Thymus (tissue), 14 donors: ENCODE measurements at places on chromosomes 7 and 10. TPM values are rescaled to one million over a fixed set of nuclear protein-coding genes. Genes with fewer than 3 reads are reported as not detected.

DNA sequence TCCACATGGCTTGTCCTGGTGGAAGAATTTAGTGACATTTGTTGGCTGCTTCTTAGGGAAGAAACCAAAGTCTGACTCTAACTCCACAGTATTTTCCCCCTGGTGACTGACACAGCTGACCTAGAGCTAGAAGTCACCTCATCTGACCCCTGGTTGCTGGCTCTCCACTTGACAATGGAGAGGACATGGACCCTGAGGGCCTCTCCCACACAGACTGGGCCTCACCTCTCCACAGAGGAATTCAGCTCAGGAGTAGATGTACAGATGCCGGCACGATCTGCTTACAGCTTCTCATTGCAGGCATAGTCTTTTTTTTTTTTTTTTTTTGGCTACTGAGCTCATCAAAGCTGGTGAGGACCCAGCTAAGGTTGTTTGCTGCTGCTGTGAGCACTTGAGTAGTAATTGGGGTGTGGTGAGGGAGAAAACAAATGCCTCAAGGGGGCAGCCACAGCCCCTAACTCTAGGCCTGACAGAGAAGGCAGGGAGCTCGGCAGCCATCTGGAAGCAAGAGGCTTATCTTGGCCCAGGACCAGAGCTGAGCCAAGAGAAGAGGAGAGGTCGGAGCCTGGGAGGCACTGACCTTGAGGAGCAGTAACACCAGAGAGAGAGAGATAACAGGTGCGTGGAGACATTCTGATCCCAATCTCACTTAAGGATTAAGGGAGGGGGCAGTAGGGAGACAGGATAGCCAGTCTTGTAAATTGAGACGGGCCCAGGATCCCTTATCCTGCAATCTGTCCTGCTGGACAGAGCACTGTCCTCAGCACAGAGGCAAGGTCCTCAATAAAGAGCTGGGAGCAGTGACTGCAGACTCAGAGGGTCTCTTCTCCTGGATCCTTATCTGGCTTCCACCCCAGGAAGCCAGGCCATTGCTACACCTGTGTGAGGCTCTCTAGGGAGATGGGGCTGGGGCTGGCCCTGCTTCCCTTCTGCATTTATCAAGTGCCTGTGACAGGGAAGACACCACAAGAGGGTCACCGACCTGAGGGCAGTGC, 9.4 kb downstream of the PRSS58 start:
- H3K4me1 ChIP-seq, result no peaks in the 10 kb centered on the region
- DNase-seq, result no peak
- H3K36me3 ChIP-seq, result no peaks in the 10 kb centered on the region
- no peak overlapping the region for H3K27ac ChIP-seq
- H3K27me3 ChIP-seq, result no peaks in the 10 kb centered on the region
- H3K4me3 ChIP-seq, result no peak overlapping the region

Gene RPEL1
- 0.05 TPM for total RNA-seq

DNA sequence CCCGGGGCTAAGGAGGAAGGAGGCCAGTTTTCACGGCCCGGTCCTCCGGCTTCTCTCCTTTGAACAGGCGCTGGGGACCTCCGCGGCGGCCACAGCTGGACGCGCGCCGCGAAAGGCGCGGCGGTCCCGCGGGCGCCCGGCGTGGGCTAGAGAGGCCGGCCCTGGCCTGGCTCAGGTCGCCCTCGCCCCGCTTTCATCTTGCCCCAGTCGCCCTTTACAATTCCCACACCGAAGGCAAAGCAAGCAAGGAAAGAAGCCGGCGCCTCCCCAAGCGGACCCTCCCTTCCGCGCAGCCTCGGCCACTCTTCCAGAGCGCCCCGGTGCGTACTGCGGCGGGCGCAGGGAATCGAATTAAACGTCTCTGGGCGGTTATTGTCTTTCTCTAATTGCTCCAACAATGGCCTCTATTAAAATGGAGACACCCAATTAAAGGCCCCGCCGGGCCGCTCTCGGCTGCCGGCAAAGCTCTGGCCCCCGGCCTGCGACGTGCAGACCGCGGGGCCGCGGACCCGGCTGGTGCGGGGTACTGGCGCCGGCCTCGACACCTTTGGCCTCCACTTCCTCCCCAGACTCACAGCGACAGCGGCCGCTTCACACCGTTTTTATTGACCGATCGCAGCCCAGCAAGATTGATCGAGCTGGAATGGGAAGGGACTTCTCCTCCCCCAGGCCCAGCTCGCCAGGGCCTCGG, 4.5 kb upstream of the GATA3 start:
- H3K4me3 ChIP-seq, result peak overlapping the region; percentile 37
- peaks cover 78% of the 10 kb centered on the region for H3K4me1 ChIP-seq
- H3K27me3 ChIP-seq, result peaks cover 89% of the 10 kb centered on the region
- H3K27ac ChIP-seq, result no peak overlapping the region
- H3K36me3 ChIP-seq, result no peaks in the 10 kb centered on the region

- H3K4me3 ChIP-seq, result no peak overlapping the region
- H3K27me3 ChIP-seq, result no peaks in the 10 kb centered on the region
- H3K27ac ChIP-seq, result no peak overlapping the region
- DNase-seq, result no peak
Observed at GRCh38 chr7:7176406-7177043, 5.8 kb upstream of the C1GALT1 start.

- no peak overlapping the region for H3K27ac ChIP-seq
- DNase-seq, result no peak
- no peaks in the 10 kb centered on the region for H3K4me1 ChIP-seq
- H3K27me3 ChIP-seq, result no peaks in the 10 kb centered on the region
Observed at GRCh38 chr10:67629461-67629971, 66.5 kb downstream of the CTNNA3 start.

DNA sequence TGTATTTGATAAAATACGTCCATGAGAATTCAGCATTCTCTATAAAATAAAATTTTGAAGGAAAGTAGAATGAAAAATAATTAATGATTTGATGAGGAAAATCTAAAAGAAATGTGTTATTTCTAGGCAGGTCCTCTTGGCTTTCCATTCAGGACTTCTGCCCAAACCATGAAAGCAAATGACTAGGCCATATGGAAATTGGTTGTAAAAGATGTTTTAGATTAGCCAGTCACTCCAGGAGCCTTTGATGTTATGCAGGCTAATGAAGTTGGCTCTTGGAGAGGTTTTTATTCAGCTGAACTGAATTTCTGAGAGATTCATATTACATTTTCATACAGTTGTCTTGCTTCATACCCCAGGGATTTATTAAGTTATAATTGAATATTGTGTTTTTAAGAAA, 452.8 kb downstream of the SDK1 start:
- no peaks in the 10 kb centered on the region for H3K36me3 ChIP-seq
- no peak overlapping the region for H3K27ac ChIP-seq
- no peaks in the 10 kb centered on the region for H3K27me3 ChIP-seq
- H3K4me1 ChIP-seq, result no peaks in the 10 kb centered on the region
- no peak for DNase-seq

GRCh38 chr10:124119946-124120345, 26.5 kb upstream of the CHST15 start:
- no peak overlapping the region for H3K27ac ChIP-seq
- no peak for DNase-seq
- H3K4me1 ChIP-seq, result no peaks in the 10 kb centered on the region
- no peak overlapping the region for H3K4me3 ChIP-seq

DNA sequence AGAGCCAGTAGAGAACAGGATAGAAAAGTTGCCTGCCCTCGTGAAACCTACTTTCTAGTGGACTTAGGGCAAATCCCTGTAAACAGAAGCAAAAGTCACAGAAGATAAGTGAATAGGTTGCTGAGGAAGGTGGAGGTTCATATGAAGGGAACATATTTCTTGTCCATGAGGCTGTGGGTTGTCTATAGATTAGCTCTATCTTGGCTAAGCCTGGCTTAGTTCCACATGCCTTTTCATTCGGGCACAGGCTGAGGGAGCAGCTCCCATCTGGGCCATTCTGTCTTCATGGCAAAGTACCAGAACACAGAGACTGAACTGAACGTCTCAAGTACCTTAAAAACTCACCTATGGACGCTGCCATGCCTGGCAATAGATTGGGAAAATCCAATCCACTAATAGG, 45.3 kb downstream of the BZW2 start:
- H3K27me3 ChIP-seq, result no peaks in the 10 kb centered on the region
- DNase-seq, result no peak
- H3K27ac ChIP-seq, result no peak overlapping the region
- H3K4me3 ChIP-seq, result no peak overlapping the region

Gene CPA1
- 0.14 TPM for total RNA-seq

DNA sequence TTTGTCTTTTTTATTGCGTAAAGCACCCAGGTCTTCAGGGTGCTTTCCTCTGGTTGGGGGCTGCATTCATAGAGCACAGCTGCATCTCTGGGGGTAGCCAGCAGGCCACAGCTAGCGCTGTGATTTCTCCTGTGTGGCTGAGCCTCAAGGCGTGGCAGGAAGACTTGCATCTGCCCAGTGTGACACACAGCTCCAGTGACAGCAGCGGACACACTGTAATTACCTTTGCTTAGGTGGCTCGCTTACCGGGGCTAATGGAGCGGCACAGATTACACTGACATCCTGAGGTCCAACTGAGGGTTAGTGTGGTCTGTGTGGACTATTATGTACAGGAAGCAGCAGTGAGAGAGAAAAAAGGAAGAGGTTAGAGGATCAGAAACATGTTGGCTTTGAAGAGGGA, 27.1 kb downstream of the ABCB4 start:
- no peak overlapping the region for H3K27ac ChIP-seq
- DNase-seq, result no peak
- no peaks in the 10 kb centered on the region for H3K4me1 ChIP-seq
- no peak overlapping the region for H3K4me3 ChIP-seq
- no peaks in the 10 kb centered on the region for H3K36me3 ChIP-seq

Gene NAT16
- total RNA-seq, result not detected
